NCI-H1694 treated with DMSO at 0.1 percent for 48 hours (cell line): ENCODE measurements at places on chromosomes 13 and 19.

DNA sequence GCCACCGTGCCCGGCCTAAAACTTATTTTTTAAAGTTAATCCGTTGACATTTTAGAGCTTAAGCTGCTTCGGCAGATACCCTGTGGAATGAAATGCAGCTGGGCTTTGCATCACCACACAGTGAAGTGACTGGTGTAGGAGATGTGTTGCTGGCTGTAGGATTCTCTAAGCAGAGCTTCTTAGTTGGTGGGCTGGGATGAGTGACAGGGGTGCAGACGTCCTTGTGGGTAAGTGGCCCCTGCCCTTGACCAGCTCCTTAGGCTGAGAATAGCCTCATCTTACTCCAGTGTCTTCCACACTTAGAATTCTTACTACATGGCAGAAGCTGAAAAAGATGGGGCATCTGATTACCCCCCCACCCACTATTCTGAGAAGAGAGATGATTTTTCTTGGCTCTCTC lies 11.6 kb downstream of the GATAD2A start:
- no peak for DNase-seq

GRCh38 chr19:9009935-9010651 lies at the start of gene MUC16:
Gene MUC16, minus strand, starts transcription at chr19:9010409.
- no peak for DNase-seq

DNA sequence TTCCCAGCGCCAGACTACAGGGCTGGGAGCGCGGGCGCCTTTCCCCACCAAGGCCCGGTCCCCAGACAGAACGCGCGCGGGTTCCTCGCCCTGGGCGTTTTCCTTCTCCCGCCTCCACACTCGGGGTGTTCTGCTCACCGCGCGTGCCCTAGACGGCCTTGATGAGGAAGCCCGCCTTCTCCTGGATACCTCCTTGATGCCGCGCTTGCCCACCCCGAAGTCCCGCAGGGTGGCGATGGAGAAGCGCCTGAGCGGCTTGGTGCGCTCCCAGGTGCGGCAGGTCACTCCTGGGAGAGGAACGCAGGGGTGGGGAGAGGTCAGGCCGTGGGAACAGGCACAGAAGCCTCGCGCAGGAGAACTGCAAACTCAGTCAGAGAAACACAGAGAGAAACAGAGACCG lies 34.8 kb downstream of the CYP2B6 start:
- no peak for DNase-seq

- no peak for DNase-seq
Measured at GRCh38 chr13:63088226-63088625, 1672.6 kb upstream of the PCDH20 start.

DNA sequence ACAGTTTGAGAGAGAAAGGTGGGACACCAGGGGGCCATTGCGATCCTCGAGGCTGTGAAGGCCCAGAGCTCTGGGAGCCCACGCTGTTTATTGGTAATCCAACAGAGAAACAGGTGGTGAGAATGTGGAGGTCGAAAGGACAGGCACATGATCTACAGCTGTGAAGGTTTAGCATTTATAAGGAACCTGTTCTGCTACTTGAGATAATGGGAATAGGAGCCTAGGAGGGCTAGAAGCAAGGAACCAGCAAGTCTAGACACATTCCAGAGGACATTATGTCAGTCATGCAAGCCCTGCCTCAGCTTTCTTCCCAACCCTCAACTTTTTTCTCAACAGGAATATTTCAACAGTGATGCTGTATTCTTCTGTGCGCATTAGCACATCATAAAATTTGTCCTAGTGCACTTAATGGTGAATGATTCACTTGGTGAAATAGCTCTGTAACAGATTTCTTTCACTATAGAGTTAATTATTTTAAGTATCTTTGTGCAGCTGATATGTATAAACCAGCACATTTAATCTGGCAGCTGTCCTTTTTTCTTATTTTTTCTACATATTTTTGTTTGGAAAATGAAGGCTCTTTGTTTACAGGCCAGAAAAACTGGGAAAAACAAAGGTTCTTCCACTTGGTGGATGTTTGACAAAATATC lies 25.4 kb downstream of the ZNF90 start:
- DNase-seq: no peak

- no peak for DNase-seq
Measured at GRCh38 chr13:98321395-98321794, 144.3 kb upstream of the RNF113B start.

- no peak for DNase-seq
Measured at GRCh38 chr19:20928371-20928770, 5.3 kb downstream of the ZNF85 start.

GRCh38 chr13:62003452-62003851 lies 587.8 kb upstream of the PCDH20 start:
- no peak for DNase-seq

- DNase-seq: no peak
Measured at GRCh38 chr19:57302020-57302465, 18.2 kb upstream of the ZNF543 start.

DNA sequence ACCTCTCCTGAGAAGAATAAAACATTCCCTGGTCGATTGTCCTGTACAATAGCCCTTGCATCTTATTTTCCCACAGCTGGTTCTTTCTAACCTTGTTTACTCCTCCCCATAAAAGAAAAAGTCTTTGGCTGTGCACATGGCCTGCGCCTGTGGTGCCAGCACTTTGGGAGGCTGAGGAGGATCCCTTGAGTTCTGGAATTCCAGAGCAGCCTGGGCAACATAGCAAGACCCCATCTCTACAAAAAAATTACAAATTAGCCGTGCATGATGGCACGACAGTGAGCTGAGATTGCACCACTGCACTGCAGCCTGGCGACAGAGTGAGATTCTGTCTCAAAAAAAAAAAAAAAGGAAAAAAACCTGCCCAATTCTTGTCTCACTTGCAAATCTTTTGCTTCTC lies 7.2 kb upstream of the NUP62 start:
- DNase-seq: no peak

- DNase-seq: no peak
Measured at GRCh38 chr13:75660694-75661093, 24.6 kb downstream of the LMO7 start.

DNA sequence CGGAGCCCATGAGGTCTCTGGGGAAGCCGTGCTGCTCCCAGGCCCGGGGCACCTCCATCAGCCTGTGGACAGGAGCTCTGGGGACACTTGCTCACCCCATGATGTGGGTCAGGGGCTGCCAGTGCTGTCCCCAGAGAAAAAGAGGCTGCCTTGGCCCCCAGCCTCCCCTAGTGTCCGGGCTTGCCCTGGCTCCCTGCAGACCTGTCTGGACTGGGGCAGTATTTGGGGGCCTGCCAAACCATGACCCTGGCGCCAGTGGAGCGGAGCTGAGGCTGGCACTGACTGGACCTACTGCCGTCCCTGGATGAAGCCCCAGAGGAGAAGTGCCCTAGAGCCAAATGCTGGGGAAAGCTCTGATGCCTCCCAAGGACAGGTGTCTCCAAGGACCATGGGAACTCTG lies 30.4 kb downstream of the ELAVL1 start:
- no peak for DNase-seq

GRCh38 chr19:36136964-36137686 lies 2.7 kb upstream of the CAPNS1 start:
- peak; percentile 7 for DNase-seq

- DNase-seq: no peak
Measured at GRCh38 chr19:55058781-55059610, 4.0 kb downstream of the RDH13 start.

- no peak for DNase-seq
Measured at GRCh38 chr19:31347354-31347753, 1.9 kb downstream of the TSHZ3 start.

DNA sequence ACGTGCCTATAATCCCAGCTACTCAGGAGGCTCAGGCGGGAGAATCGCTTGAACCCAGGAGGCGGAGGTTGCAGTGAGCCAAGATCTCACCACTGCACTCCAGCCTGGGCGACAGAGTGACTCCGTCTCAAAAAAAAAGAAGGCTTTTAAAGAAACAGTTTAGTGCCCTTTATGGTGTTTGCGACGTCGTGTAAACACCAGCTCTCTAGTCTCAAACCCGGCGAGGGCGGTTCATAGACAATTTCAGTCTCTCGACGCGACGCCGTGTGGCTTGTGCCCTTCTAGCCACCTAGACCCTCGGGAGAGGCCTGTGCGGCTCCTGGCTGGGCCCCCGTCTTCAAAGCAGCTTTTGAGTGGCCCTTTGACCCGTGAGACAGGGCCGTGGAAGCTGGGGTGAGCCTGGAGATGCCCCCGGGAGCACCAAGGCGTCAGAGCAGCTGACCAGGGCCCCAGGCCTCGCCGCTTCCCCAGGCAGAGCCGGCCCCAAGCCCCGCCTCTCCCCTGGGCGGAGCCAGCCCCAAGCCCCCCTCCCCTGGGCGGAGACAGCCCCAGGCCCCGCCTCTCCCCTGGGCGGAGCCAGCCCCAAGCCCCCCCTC lies 5.0 kb upstream of the MADCAM1 start:
- DNase-seq: no peak

DNA sequence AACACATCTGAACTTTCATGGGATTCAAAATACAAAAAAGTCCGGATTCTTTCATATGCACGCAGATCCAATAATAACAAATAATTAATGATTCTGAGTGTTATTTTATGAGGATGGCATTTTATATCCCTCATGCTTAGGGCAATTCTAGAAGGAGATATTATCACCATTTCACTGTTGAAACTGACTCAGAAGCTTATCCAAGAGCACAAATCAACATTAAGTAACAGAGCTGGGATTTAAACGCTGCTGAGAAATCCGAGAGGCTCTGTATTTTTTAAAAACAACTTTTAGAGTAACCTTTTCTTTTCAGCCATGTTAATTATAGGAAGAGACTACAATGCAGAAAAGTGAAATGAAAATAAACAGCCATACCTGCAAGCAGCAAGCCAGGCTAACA lies 30.3 kb downstream of the ATP7B start:
- no peak for DNase-seq

- no peak for DNase-seq
Measured at GRCh38 chr19:40610396-40611064, 9.4 kb downstream of the LTBP4 start.

- DNase-seq: no peak
Measured at GRCh38 chr19:21604951-21605476, 99.6 kb downstream of the ZNF429 start.

DNA sequence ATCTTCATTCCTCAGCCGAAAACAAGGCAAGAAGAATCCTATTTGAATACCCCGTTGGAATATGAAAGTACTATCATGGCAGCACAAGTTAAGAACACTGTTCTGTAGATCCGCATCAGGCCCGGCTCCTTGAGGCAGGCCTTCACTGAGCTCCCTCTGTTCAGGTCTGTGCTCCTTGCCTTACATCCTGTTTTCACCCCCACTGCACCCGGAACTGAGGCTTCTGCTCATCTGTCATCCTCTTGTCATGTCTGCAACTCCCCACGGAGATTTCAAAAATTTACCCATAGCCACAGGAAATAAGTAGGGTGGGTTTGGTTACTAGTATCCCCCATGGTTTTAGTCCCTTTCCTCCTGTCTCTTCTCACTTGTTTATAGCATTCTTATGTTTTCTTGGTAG lies 861.9 kb downstream of the GPC5 start:
- no peak for DNase-seq

GRCh38 chr13:113272701-113273181 lies 24.3 kb upstream of the LAMP1 start:
- no peak for DNase-seq

DNA sequence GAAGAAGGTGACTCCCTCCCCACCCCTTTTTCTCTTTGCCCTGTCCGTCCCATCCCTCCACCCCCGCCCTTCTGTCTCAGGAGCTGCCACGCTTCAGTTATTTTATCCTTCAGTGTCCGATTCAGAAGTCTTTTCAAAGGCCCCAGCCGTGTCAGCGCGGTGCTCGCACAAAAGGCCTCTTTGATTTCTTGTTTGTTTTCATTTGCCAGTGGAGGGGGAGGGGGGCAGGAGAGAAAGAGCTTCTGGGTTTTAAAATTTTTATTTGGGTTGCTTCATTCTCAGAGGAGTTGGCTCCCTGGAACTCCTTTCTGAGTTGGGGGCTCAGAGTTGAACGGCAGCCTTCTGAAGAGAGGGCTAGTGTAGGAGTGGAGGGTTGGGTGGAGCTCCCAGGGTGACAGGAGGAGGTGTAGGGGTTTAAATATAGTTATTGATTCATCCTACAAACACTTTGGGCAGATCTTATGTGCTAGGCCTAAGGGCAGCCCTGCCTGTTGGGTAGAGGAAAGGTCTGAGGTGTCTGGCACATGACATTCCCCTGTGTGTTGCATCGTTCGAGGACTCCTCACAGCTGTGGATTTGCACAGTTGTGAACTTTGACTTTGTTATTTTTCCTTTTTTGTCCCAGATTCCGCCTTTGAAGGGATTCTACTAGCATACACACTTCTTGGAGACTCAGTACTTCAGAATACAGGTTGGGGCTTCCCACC lies 36.8 kb downstream of the NFIX start:
- DNase-seq: no peak

DNA sequence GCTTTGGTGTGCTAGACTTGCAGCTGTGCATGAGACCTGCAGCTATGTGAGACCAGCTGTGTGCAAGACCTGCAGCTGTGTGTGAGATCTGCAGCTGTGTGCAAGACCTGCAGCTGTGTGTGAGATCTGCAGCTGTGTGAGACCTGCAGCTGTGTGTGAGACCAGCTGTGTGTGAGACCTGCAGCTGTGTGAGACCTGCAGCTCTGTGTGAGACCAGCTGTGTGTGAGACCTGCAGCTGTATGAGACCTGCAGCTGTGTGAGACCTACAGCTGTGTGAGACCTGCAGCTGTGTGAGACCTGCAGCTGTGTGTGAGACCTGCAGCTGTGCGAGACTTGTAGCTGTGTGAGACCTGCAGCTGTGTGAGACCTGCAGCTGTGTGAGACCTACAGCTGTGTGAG lies 6.7 kb upstream of the DCUN1D2 start:
- no peak for DNase-seq

DNA sequence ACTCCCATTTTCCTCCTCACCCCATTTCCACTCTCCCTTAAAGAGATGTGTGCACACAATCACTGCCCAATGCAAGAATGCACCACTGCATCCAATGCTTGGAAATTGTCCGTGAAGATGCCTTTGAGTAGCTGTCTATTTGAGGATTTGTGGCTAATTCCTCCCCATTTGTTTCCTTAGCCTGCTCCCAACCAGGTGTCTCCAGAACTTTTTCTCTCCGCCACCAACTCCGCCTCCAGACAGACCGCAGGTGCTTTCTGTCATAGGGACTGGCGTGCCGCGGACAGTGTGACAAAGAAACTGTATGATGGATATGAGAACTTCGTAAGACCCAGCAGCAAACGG lies 461 bp upstream of the TM9SF2 start:
- DNase-seq: no peak

GRCh38 chr19:55495646-55496349 lies 7.6 kb downstream of the SSC5D start:
- no peak for DNase-seq
